ENCODE measurements at places on chromosomes 2 and 18.

DNA sequence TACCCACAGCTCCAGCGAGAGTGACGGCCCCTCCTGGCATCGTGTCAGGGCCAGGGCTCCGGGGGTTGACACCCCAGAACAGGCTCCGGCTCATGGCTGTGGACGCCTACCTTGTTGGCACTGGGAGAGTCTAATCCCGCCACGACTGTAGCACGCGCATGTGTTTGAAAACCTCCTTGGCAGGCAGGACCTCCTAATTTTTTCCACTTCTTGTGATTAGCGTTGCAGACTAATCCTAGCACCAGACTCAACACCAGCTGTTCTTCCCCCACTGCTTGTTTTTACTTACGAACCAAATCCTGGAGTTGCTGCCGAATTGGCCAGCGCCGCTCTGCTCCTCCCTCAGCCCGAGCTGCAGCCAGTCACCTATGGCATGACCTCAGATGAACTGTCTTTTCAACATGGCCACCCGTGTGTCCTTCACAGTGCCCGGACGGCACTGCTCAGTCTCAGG lies 110.7 kb downstream of the KLHL29 start:
- DNase-seq: no peak

DNA sequence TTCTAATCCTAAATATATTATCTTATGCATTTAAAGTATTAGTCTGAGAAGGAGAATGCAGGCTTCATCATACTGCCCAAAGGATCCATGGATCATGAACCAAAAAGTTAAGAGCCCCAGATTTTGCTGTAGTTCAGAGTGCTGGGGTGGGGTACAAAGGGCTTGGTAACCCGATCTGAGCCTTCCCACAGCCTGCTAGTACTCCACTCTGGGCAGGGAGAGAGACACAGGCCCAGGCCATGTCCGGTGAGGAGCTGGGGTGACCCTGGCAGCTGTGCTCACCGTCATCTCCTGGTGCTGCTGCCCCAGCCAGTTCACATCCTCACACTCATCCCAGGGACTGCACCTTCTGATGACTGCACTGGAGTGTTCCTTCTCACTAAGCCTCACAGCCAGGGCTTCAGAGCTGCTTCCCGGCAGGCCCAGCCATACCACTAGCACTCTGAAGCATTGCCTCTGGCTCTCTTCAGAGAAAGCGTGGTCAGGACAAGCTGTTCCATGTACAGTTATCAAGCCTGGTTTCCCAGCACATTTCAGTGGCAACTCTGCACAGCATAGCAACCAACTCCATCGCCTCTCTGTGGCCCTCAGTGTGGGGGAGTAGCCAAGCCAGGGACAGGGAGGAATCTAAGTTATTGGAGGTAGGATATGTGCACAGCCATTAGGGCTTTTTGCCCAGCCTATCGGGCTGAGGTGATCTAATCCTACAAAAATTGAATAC lies 189.0 kb upstream of the CTAGE1 start:
- no peak for DNase-seq

DNA sequence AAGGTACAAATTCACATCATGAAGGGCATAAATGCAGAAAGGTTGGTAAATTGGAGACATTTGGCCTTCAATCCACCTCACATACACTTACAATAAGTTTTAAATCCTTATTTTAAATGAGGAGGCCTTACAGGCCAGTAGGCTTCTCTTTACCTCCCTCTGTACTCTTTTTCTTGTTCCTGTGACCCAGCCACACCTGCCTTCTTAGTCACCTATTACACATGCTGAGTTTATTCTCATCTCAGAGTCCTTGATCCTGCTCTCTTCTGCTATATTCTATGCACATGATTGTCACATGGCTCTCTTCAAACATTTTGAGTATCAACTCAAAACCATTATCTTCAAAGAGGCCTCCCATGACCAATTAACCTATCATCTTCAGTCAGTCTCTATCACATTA lies 491.5 kb downstream of the SATB2 start:
- DNase-seq: no peak

DNA sequence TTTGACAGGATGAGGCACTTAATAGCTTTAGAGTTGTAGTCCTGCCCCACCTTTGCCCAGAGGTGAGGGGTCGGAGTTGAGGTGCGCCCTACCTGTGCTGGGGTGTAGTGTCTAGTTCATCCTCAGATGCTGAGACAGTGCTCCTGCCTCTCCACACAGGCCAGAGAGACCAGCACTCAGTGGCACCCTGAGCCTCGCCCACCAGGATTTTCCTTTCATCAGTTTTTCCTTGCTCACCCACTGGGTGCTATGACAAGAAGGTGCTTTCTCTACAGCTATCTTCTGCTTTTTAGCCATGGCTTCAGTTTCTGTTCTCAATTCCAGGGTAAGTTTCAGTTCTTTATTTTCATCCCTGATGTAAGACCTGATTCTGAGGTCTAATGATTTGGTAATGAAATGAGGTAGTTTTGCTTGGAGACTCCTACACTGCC lies 16.8 kb upstream of the TMEM131 start:
- no peak for DNase-seq

- no peak for DNase-seq
Measured at GRCh38 chr2:237779521-237779920, 19.1 kb upstream of the RBM44 start.

GRCh38 chr2:236936446-236936940 lies 149.2 kb upstream of the COPS8 start:
- no peak for DNase-seq

Measured in T-helper 9 cell (primary cell).